ENCODE measurements at places on chromosomes 4 and X.

- no peaks in the 10 kb centered on the region for H3K36me3 ChIP-seq
- H3K27ac ChIP-seq, result no peak overlapping the region
- H3K27me3 ChIP-seq, result no peaks in the 10 kb centered on the region
- no peak overlapping the region for H3K4me3 ChIP-seq
- H3K4me1 ChIP-seq, result peaks cover 40% of the 10 kb centered on the region
Measured at GRCh38 chr4:159105761-159106243, 2.9 kb downstream of the RAPGEF2 start.

DNA sequence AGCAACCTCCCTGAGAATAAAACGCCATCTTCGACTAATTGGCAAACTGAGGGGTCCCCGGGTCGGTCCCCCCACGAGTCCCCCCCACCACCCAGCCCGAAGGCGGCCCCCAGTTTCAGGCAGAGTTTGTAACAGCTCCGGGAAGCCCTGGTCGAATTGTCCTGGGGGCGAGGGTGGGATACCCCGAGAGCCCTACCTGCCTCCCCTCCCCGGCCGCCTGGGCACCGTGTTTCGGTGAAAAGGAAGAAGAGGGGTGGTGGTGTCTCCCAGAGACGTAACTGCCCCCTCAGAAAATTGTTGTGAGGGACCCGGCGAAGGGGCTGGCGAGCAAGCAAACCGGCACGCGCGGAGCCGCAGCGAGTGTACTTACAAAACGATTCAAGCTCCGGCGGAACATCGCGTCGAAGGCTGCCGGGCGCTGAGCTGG lies 1.2 kb downstream of the ATP11C start:
- no peaks in the 10 kb centered on the region for H3K36me3 ChIP-seq
- H3K4me3 ChIP-seq, result peak overlapping the region; percentile 17
- H3K4me1 ChIP-seq, result peaks cover 16% of the 10 kb centered on the region
- no peak for DNase-seq
- H3K27me3 ChIP-seq, result no peaks in the 10 kb centered on the region

DNA sequence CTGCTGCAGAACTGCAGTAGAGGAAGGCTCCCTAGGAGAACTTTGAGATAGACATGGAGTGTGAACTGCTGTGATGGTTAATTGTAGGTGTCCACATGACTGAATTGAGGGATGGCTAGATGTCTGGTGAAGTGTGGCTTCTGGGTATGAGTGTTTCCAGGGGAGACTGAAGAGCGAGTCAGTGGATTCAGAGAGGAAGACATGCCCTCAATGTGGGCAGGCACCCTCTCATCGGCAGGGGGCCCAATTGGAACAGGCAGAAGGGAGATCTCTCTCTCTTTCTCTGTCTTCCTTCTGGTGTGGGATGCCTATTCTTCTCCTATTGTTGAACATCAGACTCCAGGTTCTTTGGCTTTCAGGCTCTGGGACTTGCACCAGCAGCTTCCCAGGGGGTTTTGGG lies 304.7 kb upstream of the GATB start:
- no peaks in the 10 kb centered on the region for H3K27me3 ChIP-seq
- no peak overlapping the region for H3K4me3 ChIP-seq
- no peak for DNase-seq
- no peaks in the 10 kb centered on the region for H3K36me3 ChIP-seq
- no peak overlapping the region for H3K27ac ChIP-seq

GRCh38 chrX:102976793-102977495 lies 39.9 kb downstream of the RAB40AL start:
- no peaks in the 10 kb centered on the region for H3K4me1 ChIP-seq
- no peaks in the 10 kb centered on the region for H3K36me3 ChIP-seq
- no peak for DNase-seq
- no peak overlapping the region for H3K4me3 ChIP-seq

GRCh38 chrX:10062352-10062751 lies 94.4 kb upstream of the CLCN4 start:
- no peaks in the 10 kb centered on the region for H3K36me3 ChIP-seq
- no peak for DNase-seq
- H3K4me1 ChIP-seq, result no peaks in the 10 kb centered on the region
- H3K27ac ChIP-seq, result no peak overlapping the region
- H3K4me3 ChIP-seq, result no peak overlapping the region
- no peaks in the 10 kb centered on the region for H3K27me3 ChIP-seq

GRCh38 chrX:6768881-6769280 lies 234.0 kb upstream of the VCX3A start:
- no peak overlapping the region for H3K4me3 ChIP-seq
- H3K36me3 ChIP-seq, result no peaks in the 10 kb centered on the region
- no peaks in the 10 kb centered on the region for H3K27me3 ChIP-seq
- no peaks in the 10 kb centered on the region for H3K4me1 ChIP-seq

DNA sequence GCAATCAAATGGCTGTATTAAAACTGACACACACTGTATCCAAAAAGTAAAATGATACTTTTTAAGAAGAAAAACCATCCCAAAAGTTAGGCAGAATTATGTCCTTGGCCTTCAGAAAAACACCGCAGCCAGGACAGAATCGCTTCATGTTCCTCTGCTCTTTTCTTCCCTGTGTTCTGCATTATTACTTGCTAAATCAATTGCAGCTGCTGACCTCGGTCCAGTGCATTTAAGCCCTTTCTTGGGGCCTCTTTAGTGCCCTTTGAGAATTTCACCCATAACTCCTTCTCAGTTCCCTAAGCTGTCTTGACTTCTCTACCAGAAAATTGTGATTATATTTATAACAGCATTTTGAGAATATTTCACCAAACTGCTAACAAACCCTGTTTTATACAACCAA lies 696.9 kb downstream of the PCDH7 start:
- DNase-seq, result no peak
- H3K27me3 ChIP-seq, result no peaks in the 10 kb centered on the region
- no peaks in the 10 kb centered on the region for H3K4me1 ChIP-seq
- no peak overlapping the region for H3K27ac ChIP-seq
- H3K36me3 ChIP-seq, result no peaks in the 10 kb centered on the region

DNA sequence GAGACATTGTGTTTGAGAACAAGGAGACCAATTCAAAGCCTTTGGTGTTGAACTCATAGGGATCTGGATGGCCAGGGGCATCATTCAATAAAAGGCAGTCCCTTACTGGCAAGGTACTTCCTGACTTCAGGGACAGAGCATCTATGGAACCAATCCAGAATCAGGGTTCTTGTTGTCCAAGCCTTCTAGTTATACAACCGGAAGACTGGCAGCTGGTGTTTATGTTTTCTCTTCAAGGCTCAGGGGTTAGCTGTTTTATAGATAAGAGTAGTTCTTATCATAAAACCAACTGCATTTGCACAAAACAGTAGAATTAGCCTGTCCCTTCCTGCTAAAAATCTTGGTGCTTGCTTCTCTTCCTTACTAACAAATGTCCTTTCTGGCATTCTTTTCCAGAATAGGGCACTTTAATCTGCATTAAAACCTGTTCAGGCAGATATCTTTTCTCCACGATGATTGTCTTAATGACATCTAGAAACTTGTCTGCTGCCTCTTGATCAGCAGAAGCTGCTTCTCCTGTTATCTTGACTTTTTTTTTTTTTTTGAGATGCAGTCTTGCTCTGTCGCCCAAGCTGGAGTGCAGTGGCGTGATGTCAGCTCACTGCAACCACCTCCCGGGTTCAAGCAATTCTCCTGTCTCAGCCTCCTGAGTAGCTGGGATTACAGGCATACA lies 38.4 kb upstream of the ARHGEF6 start:
- DNase-seq, result no peak
- H3K4me1 ChIP-seq, result no peaks in the 10 kb centered on the region
- no peak overlapping the region for H3K27ac ChIP-seq
- H3K4me3 ChIP-seq, result no peak overlapping the region
- H3K27me3 ChIP-seq, result no peaks in the 10 kb centered on the region
- H3K36me3 ChIP-seq, result no peaks in the 10 kb centered on the region

- H3K4me1 ChIP-seq, result peaks cover 47% of the 10 kb centered on the region
- H3K27ac ChIP-seq, result no peak overlapping the region
- no peak for DNase-seq
- H3K4me3 ChIP-seq, result no peak overlapping the region
Measured at GRCh38 chr4:152676052-152676854, 3.5 kb downstream of the TMEM154 start.

- no peak overlapping the region for H3K4me3 ChIP-seq
- H3K27ac ChIP-seq, result no peak overlapping the region
- no peak for DNase-seq
- no peaks in the 10 kb centered on the region for H3K4me1 ChIP-seq
Measured at GRCh38 chr4:87227751-87228151, 7.3 kb upstream of the KLHL8 start.

GRCh38 chrX:111180750-111181240 lies 84.8 kb downstream of the PAK3 start:
- H3K27ac ChIP-seq, result no peak overlapping the region
- DNase-seq, result no peak
- H3K36me3 ChIP-seq, result no peaks in the 10 kb centered on the region
- H3K4me3 ChIP-seq, result no peak overlapping the region

DNA sequence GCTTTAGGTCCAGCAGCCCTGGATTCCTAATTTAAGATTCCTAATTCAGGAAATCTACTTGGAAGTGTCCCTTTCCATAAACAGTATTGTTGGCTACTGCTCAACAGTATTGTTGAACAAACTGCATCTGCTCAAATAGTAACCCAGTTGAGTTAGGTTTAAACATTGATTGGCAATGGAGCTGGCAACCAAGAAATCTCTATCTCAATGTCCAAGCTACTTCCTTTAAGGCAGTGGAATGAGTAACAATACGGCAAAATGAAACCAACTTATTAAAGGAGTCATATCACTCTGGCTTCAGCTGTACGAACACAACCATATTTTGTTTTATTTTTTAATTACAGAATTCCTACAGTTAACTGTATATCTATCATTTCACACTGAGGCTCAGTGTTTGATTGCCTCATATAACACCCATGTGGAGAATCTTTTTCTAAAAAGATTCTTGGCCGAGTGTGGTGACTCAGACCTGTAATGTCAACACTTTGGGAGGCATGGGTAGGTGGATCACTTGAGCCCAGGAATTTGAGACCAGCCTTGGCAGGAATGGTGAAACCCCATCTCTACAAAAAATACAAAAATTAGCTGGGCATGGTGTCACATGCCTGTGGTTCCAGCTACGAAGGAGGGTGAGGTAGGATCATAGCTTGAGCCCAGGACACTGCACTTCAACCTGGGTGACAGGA lies 71.7 kb upstream of the IL13RA1 start:
- H3K27ac ChIP-seq, result no peak overlapping the region
- peaks cover 37% of the 10 kb centered on the region for H3K36me3 ChIP-seq
- no peaks in the 10 kb centered on the region for H3K27me3 ChIP-seq
- H3K4me3 ChIP-seq, result no peak overlapping the region

DNA sequence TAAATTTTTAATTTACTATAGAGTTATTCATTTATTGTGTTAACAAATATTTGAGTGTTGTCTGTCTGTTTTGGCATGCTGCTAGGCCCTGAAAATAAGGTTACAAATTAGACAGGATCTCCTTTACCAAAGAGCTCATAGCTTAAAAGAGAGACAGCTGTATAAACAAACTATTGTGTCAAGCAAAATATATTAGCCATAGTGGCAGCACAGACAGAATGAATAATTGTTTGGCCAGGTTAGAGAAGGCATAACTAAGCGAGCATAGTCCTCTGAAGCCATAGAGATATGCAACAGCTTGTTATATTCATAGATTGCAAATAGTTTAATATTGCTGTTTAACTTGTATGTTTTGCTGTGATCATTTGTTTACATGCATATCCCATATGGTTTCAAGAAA lies 66.7 kb upstream of the NDUFC1 start:
- no peaks in the 10 kb centered on the region for H3K27me3 ChIP-seq
- no peak overlapping the region for H3K27ac ChIP-seq
- H3K4me3 ChIP-seq, result no peak overlapping the region
- H3K36me3 ChIP-seq, result peaks cover 31% of the 10 kb centered on the region
- no peak for DNase-seq

DNA sequence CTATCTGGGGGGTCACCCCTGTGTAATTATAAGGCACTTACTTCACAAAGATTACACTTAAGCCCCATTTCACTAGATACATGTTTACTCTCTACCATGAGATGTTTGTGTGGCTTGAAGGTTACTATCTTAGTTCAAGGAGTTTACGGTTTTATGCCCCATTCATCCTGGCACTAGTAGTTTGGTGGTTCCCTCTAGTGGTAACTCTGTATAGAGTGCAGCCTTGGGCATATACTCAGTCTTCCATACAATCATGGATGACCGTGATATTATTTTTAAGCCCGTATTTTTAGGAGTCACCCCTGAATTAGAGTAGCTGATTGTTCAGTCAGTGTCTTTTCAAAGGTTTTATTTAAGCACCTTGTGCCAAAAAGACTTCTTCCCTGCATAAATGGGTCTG lies 109.9 kb upstream of the FAM47C start:
- no peaks in the 10 kb centered on the region for H3K36me3 ChIP-seq
- no peak overlapping the region for H3K4me3 ChIP-seq
- no peaks in the 10 kb centered on the region for H3K4me1 ChIP-seq
- H3K27ac ChIP-seq, result no peak overlapping the region

DNA sequence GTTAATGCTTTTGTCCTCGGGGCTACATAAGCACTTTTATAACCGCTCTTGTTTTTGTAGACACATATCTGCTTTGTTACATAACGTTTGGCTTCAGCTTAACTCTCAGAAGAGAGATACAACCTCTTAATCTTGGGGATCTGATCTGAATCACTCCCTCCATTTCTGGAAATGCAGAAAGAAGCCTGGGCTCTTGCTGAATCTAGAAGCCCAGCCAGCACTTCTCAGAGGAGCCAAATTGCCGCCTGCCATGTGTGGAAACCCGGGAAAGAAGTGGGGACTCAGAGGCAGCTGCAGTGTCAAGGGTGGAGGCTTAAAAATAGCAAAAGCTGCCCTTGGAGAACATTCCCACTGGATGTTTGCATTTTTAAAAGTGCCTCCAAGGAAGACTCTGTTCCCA lies 69.3 kb upstream of the LDB2 start:
- no peak overlapping the region for H3K4me3 ChIP-seq
- H3K4me1 ChIP-seq, result no peaks in the 10 kb centered on the region
- no peak overlapping the region for H3K27ac ChIP-seq
- H3K36me3 ChIP-seq, result no peaks in the 10 kb centered on the region
- DNase-seq, result no peak

GRCh38 chrX:135973025-135973547 lies 702 bp downstream of the MMGT1 start:
- H3K27me3 ChIP-seq, result no peaks in the 10 kb centered on the region
- H3K4me1 ChIP-seq, result peaks cover 27% of the 10 kb centered on the region
- peak overlapping the region; percentile 92 for H3K27ac ChIP-seq
- no peak for DNase-seq
- no peaks in the 10 kb centered on the region for H3K36me3 ChIP-seq

- no peak overlapping the region for H3K4me3 ChIP-seq
- H3K4me1 ChIP-seq, result no peaks in the 10 kb centered on the region
Measured at GRCh38 chrX:37686369-37686995, 891 bp downstream of the XK start.

- no peaks in the 10 kb centered on the region for H3K4me1 ChIP-seq
- no peaks in the 10 kb centered on the region for H3K27me3 ChIP-seq
- H3K36me3 ChIP-seq, result no peaks in the 10 kb centered on the region
Measured at GRCh38 chr4:131348263-131348662, 1800.8 kb upstream of the PCDH10 start.
